Pancreas (tissue), 10 donors: ENCODE measurements at places on chromosomes 4 and X.

- no peak for DNase-seq
These were observed 799 bp downstream of the XPNPEP2 start for GRCh38 chrX:129739578-129739977.

DNA sequence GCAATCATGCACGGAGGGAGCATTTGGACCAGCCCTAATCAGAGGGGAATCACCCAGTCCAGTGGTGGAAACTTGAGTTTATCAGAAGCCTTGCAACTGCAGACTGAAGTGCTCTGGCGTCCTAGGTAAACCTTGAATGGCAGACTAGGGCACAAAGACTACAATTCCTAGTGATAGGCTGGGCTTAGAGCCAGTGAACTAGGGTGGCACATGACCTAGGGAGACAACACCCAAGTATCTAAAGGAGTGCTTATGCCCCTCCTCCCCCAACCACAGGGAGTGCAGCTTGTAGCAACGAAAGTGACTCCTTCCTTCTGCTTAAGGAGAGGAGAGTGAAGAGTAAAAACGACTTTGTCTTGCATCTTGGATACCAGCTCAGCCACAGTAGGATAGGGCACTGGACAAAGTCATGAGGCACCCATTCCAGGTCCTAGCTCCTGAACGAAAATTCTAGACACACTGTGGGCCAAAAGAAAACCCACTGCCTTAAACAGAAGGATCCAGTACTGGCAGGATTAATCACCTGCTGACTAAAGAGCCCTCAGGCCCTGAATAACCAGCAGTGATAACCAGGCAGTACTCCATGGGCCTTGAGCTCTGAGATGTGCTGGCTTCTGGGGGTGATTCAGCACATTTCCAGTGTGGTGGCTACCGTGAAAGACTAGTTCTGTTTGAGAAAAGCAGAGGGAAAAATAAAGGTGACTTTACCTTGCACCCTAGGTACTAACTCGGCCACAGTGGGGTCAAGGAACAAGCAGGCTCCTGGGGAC lies 58.7 kb upstream of the STARD8 start:
- DNase-seq = no peak

DNA sequence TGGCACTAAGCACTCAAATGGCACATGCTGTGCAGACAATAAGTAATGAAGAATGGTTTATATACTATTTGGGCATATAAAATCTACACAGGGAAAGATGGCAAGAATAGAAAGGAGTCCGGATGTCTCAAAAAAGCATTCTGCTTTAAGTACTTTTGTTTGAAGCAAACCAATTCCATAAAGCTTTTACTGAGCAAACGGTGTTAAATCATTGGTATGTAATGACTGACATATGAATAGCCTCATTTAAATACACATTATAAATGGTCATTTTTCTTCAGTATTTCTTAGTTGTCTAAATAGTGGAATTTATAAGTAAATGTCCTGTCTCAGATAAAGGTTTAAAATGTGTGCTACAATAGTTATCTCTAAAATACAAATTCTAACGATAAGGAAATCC lies 6.0 kb downstream of the FBXO8 start:
- DNase-seq = no peak

DNA sequence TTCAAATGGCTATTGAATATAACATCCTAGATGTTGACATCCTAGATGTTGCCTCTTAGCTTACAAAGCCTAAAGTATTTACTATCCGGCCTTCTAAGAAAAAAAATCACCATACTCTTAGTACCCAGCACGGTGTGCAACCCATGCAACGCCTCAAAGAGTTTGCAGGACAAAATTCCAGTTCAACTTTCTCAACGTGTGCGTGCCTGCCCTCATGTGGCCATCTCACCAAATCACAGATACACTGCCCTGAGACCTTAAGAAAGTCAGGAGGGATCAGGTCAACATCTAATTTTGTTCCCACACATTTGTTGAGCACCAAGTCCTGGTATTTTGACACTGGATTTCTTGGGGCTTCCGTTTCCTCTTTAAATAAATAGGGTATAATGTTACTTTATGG lies 68.3 kb downstream of the CRMP1 start:
- no peak for DNase-seq

- DNase-seq = no peak
These were observed 324.3 kb upstream of the SLIT2 start for GRCh38 chr4:19927381-19927780.

DNA sequence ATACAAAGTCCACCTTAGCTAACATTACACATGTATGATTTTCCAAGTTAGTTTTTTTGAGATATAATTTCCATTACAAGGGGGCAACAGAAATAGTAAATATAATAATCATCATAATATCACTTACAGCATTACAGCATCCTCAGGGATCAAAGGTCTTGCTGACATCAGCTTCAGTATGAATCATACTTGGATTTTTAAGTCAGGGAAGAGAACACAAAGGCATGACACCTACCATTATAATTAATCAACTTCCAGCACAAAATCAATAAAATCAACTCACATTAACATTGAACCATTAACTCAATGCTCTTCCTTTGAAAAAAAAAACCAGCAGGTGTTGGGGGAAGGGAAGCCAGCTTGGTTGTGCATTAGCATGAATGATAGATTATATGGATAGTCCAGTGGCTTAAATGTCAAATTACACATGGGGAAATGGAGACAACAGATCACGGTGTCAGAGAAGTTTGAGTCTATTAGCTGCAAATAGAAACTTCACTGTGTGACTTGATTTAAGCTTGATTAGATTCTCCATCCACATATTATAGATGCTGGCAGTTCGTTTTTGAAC lies 66.9 kb upstream of the CAPN6 start:
- DNase-seq = no peak

DNA sequence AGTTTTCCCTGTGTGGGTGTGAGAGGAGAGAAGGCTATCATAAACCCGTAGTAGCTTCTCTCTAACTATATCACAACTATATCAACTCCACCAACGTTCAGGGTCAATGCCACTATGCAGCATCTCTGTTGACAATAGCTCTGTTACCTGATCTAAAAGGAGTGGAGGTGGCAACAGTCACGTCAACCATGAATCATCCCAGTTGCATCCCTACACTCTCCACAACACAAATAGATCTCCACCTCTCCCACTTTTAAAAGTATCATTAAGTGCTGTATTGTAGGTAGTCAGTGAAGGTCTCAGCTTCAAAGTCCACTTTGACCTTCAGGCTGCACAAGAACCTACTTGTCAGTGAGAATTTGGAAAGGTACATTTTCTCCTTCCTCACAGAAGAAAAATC lies 600.5 kb upstream of the GRIA3 start:
- no peak for DNase-seq

- no peak for DNase-seq
These were observed 46.6 kb downstream of the CLOCK start for GRCh38 chr4:55500072-55500471.

GRCh38 chr4:177555007-177555574 lies 112.9 kb upstream of the AGA start:
- DNase-seq = no peak

GRCh38 chr4:148162991-148163390 lies 279.2 kb downstream of the NR3C2 start:
- no peak for DNase-seq

DNA sequence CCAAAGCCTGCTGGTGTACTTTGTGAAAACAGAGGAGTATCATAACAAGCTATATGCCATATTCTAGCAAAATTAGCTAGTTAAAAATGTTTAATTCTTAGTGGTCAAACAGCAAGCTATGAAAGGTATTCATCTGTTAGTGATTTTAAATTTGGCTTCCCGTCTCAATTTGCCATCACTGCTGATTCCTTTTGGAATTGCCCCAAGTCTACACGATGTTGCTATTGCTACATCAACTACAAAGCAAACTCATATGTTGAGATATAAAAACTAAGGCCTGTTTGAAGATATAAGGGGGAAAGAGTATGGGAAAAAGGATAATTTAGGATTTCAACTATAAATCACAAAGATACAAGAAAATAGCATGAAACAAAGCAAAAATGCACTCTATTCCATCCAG lies 146.1 kb downstream of the COL25A1 start:
- no peak for DNase-seq
